ENCODE measurements at places on chromosomes 6 and 20. TPM values are rescaled to one million over a fixed set of nuclear protein-coding genes. Genes with fewer than 3 reads are reported as not detected.

DNA sequence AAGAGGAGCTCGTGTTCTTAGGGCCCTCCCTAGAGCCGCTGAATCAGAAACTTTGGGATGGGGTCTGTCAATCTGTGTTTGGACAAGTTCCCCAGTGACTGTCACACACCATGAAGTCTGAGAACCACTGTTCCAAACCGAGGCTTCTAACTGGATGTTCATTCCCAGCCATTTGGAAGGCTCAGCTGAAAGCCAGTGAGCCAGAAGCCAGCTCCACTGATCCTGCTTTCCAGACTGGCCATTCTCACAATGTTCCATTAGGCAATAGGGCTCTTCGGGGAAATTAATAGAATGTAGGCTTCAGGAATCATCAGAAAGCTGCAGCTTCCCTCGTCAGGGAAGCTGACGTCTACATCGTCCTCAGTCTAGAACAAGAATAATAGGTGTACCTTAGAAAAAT lies 90.8 kb upstream of the QKI start:
- no peak for DNase-seq

- DNase-seq: no peak
Observed at GRCh38 chr6:144630857-144631256, 345.7 kb downstream of the UTRN start.

- no peak for DNase-seq
Observed at GRCh38 chr6:13359287-13359686, 30.9 kb upstream of the TBC1D7 start.

DNA sequence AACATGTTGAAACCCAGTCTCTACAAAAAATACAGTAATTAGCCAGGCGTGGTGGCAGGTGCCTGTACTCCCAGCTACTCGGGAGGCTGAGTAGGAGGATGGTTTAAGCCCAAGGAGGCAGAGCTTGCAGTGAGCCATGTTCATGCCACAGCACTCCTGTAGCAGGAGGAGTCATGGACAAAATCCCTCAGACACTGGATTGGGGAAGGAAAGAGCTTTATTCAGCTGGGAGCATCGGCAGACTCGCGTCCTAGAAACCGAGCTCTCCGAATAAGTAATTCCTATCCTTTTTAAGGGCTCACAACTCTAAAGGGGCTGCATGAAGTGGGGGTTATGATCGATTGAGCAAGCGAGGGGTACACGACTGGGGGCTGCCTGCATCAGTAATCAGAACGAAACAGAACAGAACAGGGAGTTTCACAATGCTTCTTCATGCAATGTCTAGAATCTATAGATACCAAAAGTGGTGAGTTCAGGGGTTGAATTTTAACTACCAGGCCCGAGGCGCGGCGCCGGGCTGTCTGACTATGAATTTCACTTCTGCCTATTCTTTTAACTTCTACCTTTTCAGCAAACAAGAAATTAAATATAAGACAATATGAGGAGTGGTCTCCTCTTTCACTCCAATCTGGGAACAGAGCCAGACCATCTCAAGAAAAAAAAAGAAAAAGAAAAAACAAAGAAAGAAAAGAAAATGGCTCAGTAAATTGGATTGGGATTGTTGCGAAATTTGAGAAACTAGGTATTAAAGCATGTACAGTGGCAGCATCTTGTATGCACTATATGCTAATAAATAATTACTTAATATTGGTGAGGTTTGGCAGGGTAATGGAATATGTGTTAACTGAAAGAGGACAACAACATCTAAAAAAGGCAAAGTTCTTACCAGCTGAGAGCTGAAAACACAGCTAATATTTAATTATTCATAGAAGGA lies 23.6 kb downstream of the HMGN4 start:
- DNase-seq: no peak

- DNase-seq: no peak
Observed at GRCh38 chr6:130245267-130245666, 22.5 kb upstream of the SAMD3 start.

Gene ZFP64
- 28.5 TPM for total RNA-seq

Gene PRKN
- total RNA-seq: 4.2 TPM

All from fibroblast of villous mesenchyme (primary cell).